ENCODE measurements at places on chromosomes 13 and 19.

- DNase-seq: no peak
Measured at GRCh38 chr13:23899555-23899954, 2.3 kb upstream of the C1QTNF9B start.

DNA sequence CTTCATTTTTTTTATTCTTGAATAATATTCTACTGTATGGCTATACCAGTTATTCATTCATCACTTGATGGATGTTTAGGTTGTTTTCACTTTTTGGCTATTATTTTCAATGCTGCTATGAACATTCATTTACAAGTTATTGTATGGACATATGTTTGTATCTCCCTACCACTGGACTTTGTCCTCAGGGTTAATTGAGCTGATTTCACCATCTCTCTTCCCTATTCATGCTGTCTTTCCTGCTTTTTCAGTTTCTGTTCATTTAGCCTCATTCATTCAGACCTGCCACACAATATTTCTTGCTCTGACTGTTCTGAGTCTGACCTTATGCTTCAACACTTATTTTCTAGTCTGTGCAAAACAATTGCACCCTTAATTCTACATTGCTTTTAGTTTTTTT lies 12.3 kb upstream of the C1QTNF9B start:
- DNase-seq: no peak

DNA sequence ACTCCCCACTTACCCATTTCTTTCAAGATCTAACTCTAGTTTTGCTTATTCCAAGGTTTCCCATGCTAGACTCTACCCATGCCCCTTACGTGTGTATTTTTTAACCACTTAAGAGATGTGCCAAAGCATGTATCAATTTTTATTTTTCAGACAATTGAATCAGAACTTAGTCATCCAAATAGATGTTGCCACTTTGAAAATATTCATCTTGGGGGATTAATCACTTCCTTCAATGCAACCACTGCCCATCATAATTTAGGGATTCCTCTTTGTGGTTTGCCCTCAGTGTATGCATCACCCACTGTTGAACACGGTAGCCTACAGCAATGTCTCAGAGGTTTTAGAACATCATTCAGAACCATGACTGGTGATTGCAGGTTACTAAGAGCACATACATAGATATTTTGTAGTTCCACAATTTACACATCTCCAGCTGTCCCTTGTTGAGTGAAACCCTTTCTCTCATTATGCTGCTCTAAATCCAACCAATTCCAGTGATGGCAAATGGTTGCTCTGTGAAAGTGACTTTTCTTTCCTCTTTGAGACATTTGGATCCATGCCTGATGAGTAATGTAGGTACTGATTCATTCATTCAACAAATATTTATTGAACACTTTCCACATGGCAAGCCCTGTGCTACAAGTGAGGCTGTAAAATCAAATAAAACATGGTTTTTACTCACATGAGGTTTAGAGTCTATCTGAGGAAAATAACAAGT lies 60.6 kb upstream of the SERP2 start:
- DNase-seq: peak; percentile 43

- no peak for DNase-seq
Measured at GRCh38 chr13:40172149-40172591, 494.3 kb downstream of the FOXO1 start.

GRCh38 chr13:32629313-32629712 lies 43.1 kb downstream of the PDS5B start:
- no peak for DNase-seq

- no peak for DNase-seq
Measured at GRCh38 chr13:77009011-77009410, 17.1 kb downstream of the CLN5 start.

GRCh38 chr19:7987114-7987768 lies 18.2 kb downstream of the ELAVL1 start:
- DNase-seq: no peak

- DNase-seq: no peak
Measured at GRCh38 chr13:37072024-37072423, 12.5 kb upstream of the SUPT20H start.

- DNase-seq: no peak
Measured at GRCh38 chr13:108185223-108185622, 30.1 kb downstream of the LIG4 start.

Data from NCI-H2029 (cell line).